HFF-Myc (cell line): ENCODE measurements at places on chromosomes 2 and 18.

GRCh38 chr18:45590036-45590886 is 25.0 kb upstream of the SLC14A2 start:
- no peak for DNase-seq

DNA sequence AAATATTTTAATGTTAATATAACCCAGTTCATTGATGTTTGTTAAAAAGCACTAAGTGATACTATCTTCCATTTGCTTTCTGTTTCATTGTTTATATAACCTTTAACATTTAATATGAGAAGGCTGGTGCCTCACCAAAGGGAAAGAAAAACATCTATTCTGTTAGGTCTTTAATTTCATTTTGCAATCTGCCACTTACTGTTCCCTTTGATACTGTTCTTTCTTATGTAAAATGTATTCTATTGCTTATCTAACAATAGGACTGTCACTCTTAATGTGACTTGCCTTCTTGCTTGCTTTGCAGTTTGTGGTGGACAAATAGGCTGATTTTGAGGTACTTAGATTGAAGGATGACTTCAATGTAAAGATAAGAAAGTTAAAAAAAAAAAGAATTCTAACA is 1666.1 kb upstream of the DDX18 start:
- DNase-seq: no peak

DNA sequence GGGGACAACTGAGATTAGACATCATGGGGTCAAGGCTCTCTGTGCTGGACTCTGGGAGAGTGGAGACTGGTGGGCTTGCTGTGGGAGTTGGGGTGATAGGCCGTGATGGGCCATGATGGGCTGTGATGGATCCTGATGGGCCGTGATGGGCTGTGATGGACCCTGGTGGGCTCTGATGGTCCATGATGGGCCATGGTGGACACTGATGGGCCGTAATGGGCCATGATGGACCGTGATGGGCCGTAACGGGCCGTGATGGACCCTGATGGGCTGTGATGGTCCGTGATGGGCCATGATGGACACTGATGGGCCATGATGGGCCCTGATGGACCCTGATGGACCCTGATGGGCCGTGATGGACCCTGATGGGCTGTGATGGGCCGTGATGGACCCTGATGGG is 18.5 kb downstream of the LPIN1 start:
- no peak for DNase-seq

DNA sequence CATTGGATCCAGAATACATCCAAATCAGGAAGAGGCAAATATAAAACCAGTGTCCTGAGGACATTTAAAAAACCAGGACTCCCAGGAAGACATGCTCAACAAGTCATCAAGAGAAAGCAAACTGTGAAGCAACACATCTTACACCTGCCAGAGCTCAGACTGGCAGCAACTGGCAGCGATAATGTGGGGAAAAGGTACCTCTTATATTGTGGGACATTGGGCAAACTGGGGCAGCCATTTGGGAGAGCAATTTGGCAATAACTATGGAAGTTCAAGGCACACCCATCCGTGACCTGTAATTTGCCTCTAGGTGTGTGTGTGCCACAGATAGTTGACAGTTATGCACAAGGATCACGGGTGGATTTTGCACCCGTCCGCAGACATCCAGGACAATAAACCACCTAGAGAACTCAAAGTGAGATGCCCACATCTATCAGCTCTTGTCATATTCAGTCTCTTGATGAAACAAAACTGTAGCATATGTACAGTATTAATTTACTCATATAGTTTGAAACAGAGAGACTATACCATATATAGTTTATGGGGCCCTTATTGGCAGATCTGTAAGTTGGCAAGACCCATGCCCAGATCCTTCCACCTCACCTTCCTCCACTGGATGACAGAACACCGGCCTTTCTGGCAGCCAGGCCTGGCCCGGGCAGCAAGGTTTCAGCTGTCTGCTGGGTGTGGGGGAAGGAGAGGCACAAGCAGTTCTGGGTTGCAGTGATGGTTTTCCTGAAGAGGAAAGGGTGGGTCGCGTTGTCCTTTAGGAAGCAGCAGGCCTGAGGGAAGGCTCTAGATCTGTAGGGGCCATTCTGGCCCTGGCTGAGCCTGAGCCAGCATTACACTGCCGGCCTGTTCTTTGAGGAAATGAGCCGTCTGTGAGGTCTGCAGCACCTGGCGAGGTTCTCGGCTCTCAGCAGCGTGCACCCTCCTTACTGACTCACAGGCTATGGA is 18.8 kb downstream of the HJURP start:
- DNase-seq: no peak

GRCh38 chr18:75365837-75366236 is 61.7 kb downstream of the SMIM21 start:
- no peak for DNase-seq

- DNase-seq: no peak
Observed at GRCh38 chr18:35564795-35565453, 16.6 kb upstream of the GALNT1 start.

DNA sequence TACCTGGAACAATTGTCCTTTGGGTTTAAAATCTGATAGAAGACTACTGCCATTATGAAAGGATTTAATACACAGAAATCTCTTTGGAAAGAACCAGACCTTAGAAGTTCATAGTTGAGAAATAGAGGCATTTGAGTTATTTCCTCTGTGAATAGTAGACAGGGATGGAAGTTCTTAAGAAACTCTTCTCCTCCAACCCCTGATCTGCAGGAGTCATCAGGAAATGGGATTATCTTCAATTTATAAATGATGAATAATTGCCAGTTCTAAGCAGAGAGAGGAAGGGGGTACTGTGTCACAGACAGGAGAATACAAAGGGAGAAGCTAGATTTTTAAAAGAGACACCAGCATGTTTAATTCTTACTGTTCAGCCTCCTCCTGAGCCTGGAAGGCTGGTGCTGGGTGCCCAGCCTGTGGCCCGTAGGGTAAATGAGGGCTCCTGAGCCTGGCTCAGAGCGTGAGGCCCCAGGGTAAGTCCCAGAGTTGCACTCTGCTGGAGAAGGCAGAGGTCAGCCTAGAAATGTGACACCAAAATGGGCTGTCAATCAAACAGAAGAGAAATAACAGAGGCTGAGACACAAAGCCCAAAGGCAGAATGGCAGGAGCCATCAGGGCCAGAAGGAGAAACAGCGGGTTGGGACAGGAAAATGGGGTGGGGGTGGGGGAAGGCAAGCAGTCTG is 58.2 kb upstream of the PKDCC start:
- DNase-seq: no peak

DNA sequence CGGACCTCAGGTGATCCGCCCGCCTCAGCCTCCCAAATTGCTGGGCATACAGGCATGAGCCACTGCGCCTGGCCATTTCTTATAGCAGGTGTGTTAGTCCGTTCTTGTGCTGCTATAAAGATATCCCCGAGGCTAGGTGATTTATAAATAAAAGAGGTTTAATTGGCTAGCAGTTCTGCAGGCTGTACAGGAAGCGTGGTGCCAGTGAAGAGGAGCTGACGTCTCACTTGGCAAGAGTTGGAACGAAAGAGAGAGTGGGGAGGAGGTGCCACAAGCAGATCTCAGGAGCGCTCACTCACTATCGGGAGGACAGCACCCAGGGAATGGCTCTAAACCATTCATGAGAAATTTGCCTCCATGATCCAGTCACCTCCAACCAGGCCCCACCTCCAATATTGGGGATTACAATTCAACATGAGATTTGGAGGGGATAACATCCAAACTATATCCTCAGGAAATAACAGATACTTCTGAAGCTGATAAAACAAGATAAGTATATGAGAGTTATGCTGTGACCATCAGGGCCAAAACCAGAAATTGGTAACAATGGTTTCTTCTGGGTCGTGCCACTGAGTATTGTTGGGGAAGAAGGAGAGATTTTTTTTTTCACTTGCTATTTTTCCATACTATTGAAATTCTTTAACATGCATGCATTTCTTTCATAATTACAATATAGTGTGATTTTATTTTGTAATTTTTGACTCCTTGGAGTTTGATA is 7.4 kb upstream of the RMC1 start:
- no peak for DNase-seq
